Nephron progenitor cell (in vitro differentiated cells): ENCODE measurements at places on chromosomes 11 and 22.

DNA sequence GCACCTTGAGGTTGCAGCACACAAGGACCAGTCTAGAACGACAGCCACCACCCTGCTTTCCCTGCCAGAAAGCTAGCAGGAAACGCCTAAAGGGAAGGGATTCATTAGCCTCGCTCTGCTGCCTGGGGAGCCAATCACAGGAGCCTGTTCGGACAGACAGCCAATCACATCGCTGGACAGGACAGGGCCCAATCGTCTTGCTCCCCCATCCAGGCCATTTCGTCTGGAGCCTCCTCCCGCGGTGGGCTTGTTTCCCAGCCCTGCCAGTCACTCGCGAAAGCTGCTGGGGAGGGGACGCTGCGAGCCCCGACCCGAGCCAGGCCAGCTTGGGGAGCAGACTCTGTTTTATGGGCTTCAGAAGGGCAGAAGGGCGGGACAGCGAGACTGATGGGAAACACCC lies 79.8 kb upstream of the NCAM1 start:
- peak; percentile 80 for DNase-seq

DNA sequence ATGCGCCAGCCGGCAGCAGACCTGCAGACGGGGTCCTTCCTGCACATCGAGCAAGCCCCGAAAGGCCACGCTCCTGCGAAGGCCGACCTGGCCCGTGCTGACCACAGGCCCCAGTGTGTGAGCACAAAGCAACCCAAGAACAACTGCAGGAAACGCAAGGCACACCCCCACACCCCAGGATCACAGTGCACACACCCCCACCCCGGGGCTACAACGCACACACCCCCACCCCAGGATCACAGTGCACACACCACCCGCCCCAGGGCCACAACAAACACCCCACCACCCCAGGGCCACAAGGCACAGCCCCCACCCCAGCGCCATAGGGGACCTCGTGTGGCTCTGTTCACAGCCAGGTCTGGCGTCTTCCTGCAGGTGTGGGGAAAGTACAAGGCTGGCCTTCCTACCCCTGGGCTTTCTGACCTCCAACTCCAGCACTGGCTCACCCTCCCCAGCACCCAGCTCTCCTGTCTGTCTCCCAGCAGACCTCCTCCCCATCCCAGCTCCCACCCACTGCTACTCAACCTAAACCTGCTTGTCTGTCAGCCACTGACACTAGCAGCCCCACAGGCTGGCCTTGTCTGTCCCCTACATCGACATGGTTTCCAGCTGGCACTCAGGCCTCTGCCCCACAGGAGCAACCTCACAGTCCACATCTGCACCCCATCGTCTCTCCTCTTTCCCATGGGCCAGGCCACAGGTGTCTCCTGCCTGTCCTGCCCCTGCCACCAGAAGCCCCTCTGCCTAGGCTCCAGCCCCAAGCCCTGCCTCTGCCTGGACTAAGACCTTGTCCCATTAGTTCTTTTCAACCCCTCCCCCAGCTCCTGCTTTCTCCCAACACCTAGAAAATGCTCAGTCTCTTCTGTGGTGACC lies 20.5 kb upstream of the EFCAB6 start:
- DNase-seq: no peak

DNA sequence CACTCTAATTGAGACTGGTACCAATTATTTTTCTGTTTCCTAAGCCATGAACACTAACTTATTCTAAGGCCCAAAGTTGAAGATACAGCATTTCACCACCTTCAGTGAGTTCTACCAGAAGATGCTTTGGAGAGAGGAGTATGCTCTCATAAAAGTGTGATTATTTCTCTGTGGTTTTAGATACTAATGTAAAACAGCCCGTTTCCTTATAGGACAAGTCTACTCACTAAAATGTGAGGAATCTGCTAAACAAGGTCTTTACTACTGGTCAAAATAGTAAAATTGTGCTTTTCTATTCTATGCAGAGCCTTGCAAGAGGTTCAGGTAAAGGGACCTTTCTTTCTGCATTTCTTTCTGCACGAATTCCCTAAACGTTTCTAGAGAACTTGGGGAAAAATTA lies 2.4 kb downstream of the LGR4 start:
- no peak for DNase-seq

DNA sequence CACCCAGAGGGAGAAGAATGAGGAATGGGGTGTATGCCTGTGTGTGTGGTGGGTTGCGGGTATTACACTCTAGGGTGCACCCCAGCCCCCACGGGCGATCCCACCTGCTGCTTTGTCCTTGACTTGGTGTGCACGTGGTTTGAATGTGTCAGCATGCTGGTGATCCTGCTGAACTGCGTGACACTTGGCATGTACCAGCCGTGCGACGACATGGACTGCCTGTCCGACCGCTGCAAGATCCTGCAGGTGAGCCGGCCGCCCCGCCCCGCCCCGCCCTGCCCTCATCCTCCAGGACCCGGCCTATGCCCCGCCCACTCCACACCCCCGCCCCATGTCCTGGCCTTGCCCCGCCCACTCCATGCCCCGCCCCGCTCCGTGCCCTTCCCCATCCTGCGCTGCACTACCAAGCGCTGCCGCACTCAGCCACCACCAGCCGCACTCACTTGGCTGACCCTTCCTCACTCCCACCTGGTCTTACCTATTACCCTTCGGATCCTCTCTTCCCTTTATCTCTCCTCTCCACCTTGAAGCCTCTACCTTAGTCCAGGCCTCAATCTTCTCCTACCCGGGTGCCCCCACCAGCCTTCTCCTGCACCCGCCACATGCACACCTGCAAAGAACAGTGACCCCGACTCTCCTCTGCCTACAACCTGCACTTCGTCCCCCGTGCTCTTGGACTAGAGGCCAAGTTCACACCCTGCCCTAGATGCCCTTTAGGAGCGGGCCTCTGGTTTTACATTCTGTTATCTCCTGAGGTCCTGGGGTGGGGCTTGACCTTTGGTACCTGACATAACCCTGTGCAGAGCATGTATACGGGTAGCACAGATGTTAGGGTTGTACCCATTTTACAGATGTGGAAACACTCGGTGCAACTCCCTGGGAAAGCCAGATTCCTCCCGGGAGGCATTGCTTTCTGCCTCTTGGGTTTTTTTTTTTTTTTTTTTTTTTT lies 27.7 kb downstream of the CACNA1I start:
- peak; percentile 91 for DNase-seq

GRCh38 chr11:104124979-104125378 lies 39.0 kb downstream of the PDGFD start:
- no peak for DNase-seq

- DNase-seq: no peak
Observed at GRCh38 chr11:124199702-124200101, 16.6 kb downstream of the OR10D3 start.

- peak; percentile 92 for DNase-seq
Observed at GRCh38 chr22:45009606-45010531, at the start of gene PHF21B. Gene PHF21B (minus strand): TSS chr22:45010005. CDS start chr22:45009549, 456 bp downstream.

- no peak for DNase-seq
Observed at GRCh38 chr22:47329727-47330650, 567.5 kb downstream of the TBC1D22A start.

- DNase-seq: no peak
Observed at GRCh38 chr22:23566705-23567475, 13.2 kb downstream of the IGLL1 start.
